ENCODE measurements at places on chromosomes 2 and 18.

DNA sequence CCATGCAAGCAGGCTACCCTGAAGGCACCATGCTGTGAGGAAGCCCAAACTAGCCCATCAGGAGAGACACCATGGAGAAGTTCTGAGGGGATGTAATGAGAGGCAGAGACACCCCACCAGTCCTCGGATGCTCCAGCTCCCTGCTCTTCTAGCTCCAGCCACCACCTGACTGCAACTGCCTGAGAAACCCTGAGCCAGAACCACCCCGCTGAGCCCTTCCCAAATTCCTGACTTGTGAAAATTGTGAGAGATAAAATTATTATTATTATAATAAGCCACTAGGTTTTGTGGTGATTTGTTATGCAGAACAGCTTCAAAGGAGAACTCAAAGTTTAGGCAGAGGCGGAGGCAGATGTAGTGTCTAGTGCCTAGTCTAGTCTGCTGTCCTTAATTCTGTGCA, 67.1 kb upstream of the HK2 start:
- no peak for DNase-seq

DNA sequence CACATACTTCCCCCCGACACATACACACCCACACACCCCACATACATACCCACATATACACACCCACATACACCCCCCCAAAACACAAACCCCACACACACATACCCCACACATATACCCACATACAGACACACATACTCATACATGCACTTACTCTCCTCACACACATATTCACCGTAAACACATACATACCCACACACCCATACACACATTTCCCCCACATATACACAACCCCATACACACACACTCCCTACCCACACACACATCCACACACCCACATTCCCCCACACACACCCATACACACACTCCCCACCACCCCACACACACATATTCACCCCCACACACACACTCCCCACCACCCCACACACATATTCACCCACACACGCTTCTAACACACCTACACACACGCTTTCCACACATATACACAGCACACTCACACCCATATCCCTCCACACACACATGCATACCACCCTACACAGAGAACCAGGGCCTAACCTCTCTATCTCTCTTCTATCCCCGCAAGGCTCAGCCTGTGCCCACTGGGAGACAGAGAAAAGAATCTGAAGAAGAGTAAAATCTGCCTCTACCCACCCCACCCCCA, 182.4 kb upstream of the ETAA1 start:
- DNase-seq = no peak

DNA sequence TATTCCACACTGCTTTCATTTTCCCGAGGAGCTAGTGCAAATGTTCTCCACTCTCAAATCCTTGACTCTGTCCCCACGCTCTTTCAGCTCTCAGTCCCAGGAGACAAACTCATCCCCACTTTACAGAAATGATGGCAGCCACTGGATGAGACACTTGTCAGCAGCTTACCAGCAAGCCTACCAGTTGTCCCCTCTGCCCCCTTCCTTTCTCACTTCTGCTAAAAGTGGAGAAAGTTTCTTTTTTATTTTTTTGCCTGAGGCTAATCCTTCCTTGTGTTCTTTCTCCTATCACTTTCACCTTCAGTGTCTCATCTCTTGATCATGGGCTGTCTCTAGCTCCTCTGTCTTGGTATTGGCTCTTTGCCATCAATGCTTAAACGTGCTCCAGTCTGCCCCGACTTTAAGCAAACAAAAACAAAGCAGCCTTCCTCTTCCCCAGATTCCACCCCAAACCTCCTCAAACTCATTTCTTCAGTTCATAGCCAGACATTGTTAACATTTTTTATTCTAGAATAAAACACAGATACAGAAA, 64.5 kb downstream of the TTC32 start:
- DNase-seq = no peak

DNA sequence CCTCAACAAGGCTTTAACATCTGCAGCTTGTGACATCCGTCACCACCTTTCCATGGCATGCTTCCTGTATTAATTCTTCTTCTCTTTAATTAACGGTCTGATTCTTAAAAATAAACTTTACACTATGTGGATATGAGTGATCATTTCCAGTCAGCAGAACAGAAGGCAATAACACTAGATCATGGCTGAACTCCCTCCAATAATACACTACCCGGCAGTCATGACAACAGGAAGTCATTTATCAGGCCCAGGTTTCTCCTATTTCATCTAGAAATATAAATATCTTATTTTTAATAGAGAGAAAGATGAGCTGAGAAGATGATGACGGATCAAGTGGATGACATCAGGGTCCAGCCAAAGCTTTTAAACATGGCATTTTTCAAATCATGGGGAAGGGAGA, 792.2 kb downstream of the SLC4A3 start:
- DNase-seq = no peak

- DNase-seq = no peak
These were observed 134.1 kb downstream of the FMNL2 start for GRCh38 chr2:152468899-152469692.

DNA sequence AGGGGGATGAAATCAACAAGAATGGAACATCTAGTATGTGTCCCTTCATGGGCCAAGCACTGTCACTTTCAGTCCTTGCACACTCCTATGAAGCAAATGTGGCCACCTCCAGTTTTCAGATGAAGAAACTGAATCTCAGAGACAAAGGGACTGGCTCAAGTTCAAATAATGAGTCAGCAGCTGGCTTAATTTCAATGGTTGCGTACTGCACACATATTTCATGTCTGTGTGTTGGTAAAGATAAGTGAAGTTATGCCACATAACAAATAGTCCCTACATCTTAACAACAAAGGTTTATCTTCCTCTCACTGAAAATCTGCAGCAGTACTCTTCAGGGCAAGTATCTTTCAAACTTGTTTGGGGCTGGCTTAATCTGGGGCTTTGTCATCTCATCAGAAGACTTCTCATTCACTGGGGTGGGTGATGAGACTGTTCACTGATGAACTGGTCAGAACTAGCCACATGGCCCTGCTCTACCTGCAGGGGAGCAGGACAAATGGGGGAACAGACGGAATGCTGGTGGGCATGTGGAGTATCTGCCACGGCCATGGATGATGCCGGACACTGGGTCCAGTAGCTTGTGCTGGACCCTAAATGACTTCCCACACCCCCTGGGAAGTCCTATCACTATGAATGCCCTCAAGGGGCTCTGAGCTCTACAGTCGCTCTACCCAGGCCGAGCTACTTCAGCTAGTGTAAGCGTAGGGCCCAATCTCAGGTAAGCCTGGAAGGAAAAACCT, 263.2 kb downstream of the CYP26B1 start:
- DNase-seq = no peak

DNA sequence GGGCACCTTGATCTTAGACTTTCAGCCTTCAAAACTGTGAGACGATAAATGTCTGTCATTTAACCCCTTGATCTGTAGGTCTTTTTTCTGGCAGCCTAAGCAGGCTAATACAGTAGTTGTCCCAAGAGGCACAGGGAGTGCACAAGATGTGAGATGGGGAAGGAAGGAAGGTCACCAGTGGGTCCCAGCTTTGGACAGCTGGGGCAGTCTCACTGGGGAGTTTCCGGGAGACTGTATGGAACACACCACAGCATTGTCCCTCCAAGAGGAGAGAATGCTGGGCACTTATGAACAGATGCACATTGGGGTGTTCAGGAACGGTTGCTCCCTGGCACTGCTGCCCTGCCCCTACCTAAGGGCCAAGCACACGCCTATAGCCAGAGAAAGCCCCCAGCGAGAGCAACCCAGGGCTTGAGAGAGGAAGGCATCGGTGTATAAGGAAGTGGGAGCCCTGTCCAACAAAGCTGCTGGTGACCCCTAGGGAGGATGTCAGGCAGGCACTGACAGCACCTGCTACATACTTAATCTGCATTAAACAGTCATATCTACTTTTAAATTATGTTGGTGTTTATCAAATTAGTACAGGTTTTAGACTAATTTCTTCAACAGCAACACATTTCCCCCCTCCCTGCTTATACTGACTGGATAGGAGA, 11.6 kb upstream of the NCK2 start:
- no peak for DNase-seq

GRCh38 chr18:69725855-69726508, 221.7 kb downstream of the CD226 start:
- no peak for DNase-seq

DNA sequence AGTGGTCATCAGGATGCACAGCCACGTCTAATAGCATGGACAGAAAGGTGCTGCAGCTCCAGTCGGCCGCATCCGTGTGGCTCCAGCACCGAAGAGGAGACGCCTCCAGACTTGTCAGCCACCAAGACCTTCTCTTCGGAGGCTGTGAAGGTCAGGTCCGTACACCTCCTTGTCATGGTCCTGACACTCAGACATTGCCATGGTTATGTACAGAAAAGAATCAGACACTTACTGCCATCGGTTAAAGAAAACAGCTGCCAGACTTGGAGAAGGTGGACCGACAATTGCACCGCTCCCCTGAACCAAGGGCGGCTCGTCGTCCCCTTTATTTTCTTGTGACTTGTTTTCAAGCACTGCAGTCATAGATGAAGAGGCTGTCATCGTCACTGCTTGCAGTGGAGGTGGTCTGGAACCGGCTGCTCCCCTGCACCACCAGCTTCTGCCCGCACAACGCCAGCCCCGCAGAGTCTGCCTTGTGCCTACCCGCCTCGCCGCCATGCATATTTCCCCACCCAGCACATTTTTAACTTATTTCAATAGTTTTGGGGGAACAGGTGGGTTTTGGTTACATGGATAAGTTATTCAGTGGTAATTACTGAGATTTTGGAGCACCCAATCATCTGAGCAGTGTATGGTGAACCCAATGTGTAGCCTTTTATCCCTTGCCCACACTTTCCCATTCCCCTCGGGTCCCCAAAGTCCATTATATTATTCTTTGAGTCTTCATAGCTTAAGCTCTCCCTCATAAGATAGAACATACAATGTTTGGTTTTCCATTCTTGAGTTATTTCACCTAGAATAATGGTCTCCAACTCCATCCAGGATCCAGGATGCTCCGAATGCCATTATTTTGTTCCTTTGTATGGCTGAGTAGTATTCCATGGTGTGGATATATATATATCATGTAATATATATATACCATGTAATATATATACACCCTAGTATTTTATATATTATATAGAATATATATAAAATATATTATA, 18.1 kb downstream of the FBXO48 start:
- DNase-seq = no peak

Measured in nephron progenitor cell (in vitro differentiated cells).